Bronchial epithelial cell (primary cell): ENCODE measurements at places on chromosomes 16 and 17.

- DNase-seq = no peak
Observed at GRCh38 chr16:81676883-81677737, 102.0 kb upstream of the PLCG2 start.

DNA sequence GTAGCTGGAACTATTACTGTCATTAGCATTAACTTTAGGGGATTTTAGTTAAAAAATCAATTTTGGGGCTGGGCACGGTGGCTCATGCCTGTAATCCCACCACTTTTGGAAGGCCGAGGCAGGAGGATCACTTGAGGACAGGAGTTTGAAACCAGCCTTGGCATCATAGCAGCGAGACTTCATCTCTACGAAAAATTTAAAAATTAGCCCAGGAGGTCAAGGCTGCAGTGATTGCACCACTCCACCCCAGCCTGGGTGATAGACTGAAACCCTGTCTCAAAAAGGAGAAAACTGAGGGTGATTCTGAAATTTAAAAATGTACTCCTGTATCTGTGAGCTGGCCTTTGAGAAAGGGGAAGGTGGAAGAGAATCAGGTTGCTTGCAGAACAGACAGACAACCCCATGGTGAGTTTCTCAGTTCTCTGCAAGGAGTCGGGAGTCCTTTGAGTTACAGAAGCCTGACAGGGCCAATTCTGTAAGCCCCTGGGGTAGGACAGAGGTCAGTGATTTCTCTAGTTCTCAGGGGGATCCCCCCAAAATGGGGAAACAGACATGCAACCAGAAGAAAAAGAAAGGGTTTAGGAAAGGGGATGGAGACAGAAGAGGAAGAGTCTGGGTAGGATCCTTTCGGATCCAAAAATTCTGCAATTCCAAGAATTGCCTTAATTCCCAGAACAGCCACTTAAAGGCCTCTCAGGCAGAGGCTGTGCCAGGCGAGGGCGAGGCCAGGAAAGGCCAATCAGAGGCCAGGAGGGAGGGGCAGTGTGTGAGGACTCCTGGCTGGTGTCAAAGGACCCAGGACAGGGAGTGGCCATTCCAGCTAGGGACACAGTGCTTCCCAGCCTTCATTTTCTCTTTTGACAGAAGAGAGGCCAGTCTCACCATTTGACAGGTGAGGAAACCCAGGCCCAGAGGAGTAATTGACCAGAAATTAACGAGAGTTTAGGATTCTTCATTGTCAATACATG, 6.7 kb downstream of the NUPR1 start:
- DNase-seq = no peak

GRCh38 chr16:66894948-66895688, 14.8 kb downstream of the PDP2 start:
- DNase-seq = peak; percentile 62

DNA sequence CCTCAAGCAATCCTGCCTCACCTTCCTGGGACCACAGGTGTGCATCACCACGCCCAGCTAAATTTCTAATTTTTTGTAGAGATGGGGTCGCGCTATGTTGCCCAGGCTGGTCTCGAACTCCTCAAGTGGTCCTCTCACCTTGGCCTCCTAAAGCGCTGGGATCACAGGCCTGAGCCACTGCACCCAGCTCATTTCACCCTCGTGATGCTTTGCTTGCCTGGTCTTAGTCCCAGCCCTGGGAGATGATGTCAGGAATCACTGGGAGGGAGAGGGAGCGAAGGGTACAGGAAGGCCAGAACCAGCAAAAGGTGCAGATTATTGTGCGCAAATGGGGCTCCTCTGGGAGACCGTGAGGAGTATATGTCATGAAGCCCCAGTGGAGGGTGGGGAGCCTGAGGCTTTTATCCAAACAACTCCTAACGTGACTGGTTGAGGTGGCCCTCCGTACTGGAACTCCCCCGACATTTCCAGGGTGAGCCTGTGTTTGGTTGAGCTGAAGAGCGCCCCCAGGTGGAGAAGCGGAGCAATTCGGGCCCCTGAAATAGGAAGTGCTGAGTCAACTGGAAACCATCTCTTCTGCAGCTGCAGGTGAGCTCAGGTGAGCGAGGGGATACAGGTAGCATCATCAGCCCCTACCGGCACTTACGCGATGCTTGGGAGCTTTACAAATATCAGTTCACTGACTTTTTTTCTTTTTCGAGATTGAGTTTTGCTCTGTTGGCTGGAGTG, 41.2 kb upstream of the HAPSTR1 start:
- no peak for DNase-seq

- DNase-seq = no peak
Observed at GRCh38 chr16:60674241-60674640, 1362.0 kb downstream of the CDH8 start.

DNA sequence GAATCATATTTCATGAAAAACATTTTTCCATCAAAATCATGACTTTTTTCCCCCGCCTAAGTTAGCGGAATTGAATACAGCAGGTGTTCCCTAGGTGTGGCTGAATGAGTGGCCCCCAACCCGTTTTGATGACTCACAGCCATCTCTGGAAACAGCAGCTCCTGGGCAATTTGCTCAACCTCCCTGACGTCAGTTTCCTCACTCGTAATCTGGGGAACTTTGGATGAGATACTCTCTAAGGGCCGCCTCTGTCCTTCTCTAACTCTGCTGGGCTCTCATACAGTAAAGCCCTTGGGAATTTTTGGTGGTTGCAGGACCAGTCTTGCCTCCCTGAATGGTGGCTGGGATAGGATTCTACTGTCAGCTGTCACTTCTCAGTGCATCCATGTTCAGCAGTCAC, 11.6 kb upstream of the NTN1 start:
- peak; percentile 57 for DNase-seq

DNA sequence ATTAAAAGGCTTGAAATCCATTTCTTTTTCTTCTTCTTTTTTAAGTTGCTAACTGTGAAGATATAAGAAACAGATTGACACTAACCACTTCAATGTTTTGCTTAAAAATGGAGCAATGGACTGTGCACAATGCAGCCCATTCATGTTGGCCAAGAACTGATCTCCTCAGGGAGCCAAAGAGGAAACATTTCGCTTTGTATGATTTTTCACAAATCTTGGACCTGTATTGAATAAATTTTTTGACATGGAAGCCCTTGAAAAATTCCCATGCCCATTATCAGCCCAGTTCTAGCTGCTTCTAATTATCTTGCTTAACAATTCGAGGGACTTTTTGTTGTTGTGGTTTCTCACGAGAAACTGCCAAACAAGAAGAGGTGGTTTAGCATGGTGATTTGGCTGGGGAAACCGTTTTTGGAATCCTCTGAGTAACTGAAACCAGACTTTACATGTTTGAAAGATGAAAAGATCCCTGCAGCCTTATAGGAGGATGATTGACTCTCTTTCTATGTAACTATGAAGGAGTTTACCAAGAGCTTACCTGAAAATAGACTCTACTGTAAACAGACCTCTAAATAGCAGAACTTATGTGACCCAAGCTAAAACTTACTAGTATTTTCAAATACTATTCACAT, 1389.4 kb upstream of the GOT2 start:
- DNase-seq = no peak

GRCh38 chr17:79150799-79151198, 76.2 kb downstream of the ENGASE start:
- no peak for DNase-seq

- DNase-seq = no peak
Observed at GRCh38 chr16:83807327-83807709, 460 bp upstream of the HSBP1 start.

DNA sequence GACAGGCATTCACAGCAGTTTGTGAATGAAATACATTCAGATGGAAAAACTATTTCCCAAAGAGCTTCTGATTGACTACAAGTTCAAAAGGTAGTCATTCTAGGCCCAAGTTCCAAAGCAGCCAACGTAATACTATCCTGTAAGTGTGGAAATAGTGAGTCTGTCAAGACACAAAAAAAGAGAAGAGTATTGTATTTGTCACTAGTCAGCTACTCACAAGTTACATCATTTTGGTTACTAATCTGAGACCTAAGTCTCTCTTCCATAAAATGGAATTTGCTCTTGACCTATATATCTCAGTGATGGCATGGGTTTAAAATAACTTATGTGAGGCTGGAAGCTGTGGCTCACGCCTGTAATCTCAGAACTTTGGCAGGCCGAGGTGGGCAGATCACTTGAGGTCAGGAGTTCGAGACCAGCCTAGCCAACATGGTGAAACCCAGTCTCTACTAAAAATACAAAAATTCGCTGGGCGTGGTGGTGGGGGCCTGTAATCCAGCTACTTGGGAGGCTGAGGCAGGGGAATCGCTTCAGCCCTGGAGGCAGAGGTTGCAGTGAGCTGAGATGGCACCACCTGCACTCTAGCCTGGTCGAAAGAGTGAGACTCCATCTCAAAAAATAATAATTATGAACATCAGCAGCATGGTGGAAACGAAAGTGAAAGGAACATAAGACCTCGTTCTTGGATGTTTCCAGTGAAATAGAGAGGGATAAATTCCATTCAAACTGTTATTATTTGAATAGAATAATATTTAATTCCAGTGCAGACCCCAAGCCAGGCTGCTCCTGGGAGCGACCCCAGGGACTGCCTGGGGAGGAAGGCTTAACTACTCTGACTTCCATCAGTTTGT, 2.9 kb downstream of the CMC2 start:
- DNase-seq = peak; percentile 41

GRCh38 chr17:50109785-50110184, 14.6 kb downstream of the PDK2 start:
- no peak for DNase-seq

DNA sequence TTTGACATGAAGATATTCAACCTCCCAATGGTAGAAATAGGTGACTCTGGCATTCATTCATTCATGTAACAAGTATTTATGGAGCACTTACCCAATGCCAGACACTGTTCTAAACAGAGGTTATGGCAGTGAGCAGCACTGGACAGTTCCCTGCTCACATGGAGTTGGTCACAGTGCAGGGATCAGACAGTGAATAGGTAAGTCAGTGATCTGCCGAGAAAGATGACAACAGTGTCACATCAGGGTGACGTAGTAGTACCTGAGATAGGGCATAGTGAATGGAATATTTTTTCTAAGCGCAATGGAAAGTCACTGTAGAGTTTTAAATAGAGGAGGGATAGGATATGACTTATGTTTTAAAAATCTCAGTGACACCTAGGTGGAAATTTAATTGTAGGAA, 791.4 kb upstream of the RBFOX1 start:
- no peak for DNase-seq

DNA sequence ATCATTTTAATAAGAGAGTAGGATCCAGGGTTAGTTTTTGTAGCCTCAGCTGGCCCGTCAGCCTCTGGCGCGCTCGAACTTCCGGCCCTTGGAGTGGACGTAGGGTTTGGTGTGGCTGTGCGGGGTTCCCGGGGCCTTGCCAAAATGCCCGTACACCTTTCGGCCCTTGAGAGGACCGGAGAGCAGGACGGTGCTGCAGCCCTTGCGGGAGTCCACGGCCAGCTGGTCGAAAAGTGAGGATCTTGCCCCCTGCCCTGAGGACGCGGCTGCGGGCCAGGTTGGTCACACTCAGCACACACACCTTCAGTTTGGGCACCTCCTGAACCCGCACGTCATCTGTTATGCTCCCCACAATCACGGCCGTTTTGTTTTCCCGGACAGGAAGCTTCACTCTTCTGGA, 42.2 kb upstream of the CNTNAP4 start:
- DNase-seq = no peak
